Adrenal gland (tissue), 19 donors: ENCODE measurements at places on chromosomes 3 and 15. TPM values are rescaled to one million over a fixed set of nuclear protein-coding genes. Genes with fewer than 3 reads are reported as not detected.

GRCh38 chr3:186782542-186783057 is 777 bp upstream of the EIF4A2 start:
- no peak for DNase-seq

- DNase-seq, result no peak
Measured at GRCh38 chr15:32837935-32838334, 120.1 kb downstream of the GREM1 start.

The DNAH1 gene
- 16.6 TPM for polyA plus RNA-seq

The TNFAIP8L3 gene
- 4.1 TPM for polyA plus RNA-seq

The ACSBG1 gene
- polyA plus RNA-seq, result 4.3 TPM

DNA sequence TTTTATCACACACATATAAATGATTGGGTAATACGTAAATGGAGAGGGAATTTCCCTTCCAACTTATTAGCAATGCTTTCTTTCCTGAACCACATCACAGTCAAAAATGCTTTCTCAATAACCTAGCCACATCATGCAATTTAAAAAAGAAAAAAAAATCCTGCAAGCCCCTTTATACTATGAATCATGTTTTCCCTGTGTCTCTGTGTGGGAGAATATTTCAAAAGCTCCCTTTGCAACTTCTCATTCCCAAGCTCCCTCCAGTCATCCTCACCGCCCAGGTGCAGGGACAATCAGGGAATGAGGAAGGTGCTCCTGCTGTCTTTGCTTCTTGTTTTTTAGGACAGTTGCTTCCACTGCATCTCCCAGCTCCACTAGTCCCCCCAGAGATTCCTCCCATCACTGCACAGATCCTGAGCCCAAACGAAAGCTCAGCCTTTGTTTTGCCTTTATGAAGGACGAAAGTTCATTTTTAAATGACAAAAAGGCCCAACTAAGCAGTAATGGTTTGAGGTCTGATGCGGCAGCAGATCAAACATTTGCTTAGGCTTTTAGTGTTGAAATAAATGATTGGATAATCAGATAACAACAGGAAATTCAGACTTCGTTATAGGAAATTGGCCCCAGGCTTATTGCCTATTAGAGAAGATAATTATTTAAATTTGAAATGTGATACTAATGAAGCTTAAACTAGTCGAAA is 47.8 kb upstream of the ADGRG7 start:
- no peak for DNase-seq

DNA sequence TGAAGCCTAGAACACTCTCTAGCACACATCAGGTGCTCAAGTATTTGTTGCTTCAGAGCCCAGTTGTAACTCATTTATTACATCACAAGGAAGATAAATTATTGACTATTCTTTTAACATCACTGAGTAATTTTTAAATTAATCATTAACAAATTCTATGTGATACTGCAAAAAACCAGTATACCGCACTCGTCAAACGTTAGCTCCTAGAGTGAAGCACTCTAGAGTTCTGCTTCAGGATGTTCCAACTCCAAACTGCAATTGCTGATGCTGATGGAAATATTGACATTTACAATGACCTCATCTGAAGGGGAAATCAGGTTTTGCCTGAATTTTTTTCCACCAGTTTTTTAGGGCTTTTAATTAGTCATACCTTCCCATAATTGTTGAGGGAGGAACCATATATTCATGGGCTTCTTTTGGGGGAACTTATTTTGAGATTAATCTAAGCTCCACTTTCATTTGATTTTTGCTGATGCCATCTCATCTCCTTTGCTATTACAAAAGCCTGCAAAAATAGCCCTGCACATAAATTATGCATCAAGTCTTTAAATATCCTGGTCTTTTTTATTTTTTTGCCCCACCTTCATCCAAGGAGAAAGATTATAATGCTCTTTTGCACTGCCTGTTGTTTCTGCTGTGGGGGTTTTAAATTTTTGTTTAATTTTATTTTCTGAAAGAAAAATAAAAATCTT is 123.0 kb upstream of the STAC start:
- no peak for DNase-seq

DNA sequence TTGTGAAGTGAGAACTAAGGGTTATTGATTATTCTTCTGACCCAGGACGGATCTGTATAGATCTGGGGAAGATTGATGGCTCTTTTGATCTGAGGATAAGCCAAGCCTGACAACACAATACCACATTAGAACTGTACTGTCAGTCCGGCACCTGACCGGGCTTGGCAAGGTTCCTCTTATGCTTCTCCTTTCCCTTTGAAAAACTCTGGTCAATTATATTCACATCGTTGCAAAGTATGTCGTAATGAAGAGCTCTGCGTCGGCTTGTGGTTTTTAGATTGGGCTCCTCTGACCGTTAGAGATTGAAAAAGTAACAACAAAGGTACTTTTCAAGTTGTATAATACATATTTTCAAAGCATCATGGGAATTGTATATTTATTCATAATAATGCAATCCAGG is 389.8 kb downstream of the NR2F2 start:
- no peak for DNase-seq

- no peak for DNase-seq
Measured at GRCh38 chr3:18853269-18853668, 295.0 kb upstream of the KCNH8 start.
